Tongue (tissue), 3 donors: ENCODE measurements at places on chromosomes 3 and 15. TPM values are rescaled to one million over a fixed set of nuclear protein-coding genes. Genes with fewer than 3 reads are reported as not detected.

DNAH12 gene
- total RNA-seq: 0.21 TPM

CCDC54 gene
- total RNA-seq: not detected

FAH gene
- total RNA-seq: 94.9 TPM

CFAP20DC gene
- total RNA-seq: 4.2 TPM

RAD51 gene
- 9.2 TPM for total RNA-seq
